ENCODE measurements at places on chromosomes 5 and 9.

- DNase-seq, result no peak
These were observed 35.1 kb downstream of the NDST1 start for GRCh38 chr5:150542933-150543445.

GRCh38 chr5:21910731-21911130, 942.4 kb downstream of the CDH12 start:
- DNase-seq, result no peak

DNA sequence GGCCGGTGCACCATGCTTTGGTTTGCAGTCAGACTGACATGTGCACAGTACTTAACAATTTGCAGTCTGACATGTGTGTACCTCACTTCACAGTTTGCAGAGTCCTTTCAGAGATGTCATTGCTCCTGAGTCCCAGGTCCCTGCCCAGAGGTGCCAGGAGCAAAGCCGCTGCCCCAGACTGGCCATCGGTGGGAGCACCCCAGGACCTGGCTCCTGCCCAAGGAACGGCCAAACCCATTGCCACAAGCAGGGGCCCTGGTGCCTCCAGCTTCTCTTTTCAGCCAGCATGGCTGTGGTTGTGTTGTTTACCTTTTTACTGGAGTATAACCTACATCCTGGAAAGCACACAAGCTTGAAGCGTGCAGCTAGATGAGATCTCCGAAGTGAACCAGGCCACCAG, 28.6 kb downstream of the RASGEF1C start:
- no peak for DNase-seq

GRCh38 chr5:66306105-66306843, 162.2 kb downstream of the SREK1 start:
- DNase-seq, result peak; percentile 38

DNA sequence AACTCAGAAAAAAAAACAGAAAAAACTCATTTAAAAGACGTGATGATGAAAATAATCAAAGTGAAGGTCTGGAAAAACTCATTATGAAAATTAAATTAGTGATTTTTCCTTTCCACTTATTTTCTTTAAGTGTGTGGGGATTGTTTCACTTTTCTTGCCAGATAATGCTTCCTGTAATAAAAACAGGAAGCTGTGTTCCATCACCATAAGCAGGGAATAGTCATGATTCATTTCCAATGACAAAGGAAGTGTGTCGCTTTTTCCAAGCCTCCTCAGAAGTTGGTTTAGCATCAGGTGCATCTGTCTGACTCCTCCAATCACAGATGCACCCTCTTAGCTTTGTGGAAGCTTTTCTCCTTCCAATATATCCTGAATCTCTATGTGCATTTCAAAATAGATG, 2068.7 kb downstream of the MAT2B start:
- no peak for DNase-seq

GRCh38 chr5:133734916-133735315, 122.6 kb upstream of the FSTL4 start:
- DNase-seq, result no peak

DNA sequence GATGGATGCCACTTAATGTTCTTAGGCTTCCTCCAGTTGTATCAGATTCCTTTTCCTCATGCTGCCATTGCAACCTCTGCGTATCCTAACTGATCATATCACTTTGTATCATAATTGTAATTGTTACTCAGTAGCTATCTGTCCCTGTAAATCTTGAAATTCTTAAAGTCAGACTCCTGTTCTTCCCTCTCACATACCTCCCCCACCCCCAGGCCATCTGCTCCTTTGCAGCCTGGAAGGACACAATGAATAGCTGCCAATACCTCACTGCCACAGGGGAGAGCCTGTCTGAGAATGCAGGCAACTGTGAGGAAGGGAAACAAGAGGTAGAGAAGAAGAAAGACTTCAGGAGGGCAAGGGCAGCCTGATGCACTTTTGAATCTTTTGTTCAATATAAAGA, 228.5 kb downstream of the ENC1 start:
- no peak for DNase-seq

DNA sequence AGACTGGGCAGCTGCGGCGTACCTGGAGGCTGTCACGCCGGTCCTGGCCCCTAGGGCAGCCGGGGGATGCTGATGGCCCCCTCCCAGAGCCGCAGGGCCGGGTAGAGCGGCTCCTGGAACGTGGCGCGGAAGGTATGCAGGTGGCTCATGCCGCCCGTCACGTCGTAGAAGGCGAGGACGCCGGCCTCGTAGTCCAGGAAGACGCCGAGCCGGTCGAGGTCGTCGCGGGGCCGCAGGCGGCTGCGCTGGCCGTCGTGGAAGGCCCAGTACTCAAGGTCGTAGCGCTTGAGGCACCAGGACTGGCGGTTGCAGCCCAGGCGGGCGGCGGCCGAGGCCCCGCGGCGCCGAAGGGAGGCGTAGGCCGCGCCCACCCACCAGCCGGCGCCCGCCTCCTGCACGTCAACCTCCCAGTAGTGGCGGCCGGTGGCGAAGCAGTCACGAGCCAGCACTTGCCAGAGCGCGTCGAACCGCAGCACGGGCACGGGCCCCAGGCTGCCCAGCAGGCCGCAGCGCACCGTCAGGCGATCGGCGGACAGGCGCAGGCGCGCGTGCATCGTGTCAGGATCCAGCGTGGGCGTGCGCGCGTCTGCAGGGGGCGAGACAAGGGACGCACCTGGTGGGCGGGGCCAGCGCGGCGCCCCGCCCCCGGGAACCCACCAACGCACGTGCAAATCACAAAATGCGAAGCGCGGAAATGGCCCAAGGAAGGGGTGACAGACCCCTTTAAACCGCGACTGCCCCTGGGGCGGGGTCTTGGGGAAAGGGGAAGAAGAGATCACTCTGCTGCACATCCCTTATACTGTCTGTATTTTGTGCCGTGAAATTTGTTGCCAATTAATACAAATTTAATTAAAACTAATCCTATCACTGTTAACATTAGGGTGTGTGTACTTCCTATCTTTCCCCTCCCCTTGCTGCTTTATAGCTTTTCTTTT, 31.2 kb downstream of the NANS start:
- DNase-seq, result no peak

DNA sequence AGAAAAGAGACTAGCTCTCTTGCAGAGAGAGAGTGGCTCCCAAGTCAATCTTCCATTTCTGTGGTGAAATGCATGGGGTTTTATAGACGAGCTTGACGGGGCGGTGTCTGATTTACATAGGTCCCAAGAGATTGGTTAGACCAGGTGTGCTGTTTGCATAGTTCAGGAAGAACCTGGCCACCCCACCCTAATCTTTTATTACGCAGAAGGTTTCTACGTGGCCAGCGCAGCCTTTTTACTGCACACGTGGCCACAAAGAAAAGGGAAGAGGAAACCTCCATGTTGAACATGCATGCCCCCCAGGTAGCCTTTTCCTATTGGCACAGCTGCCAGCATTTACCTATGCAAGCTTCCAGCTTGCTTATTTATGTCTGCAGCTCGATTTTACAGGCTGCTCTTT, 92.1 kb downstream of the CAVIN4 start:
- no peak for DNase-seq

DNA sequence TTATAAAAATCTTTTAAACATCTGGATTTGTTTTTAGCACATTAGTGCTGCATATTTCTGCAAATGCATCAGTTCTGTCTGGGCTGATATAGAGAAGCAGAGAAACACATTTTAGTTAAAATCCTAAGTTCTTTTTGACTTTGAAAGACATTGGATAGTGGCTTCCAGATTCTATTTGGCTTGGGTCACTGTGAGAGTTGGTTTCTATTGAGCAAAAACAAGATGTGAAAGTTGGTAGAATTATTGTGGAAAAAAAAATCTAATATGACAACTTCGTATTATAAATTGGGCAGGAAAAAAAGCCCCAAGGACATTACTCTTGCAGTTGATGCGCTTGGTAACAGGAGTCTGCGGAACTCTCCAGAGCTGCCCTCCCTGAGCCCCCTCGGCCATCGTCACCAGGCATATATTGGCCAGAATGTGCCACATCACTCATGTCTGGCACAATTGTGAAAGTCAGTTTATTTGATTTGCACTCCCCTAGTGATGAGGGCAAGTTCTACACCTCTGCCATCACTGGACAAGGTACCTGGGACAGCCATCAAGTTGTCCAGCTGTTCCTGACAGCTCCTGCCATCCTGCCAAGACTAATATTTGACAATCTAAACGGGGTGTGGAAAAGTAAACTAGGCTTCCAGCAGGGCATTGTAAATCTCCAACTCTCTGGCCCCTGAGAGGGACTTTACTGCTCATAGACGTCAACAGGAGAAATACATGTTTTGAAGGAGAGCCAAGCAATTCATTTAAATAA, 334.5 kb downstream of the TENT4A start:
- DNase-seq, result no peak

- no peak for DNase-seq
These were observed 107.1 kb downstream of the PHF2 start for GRCh38 chr9:93683331-93684134.

DNA sequence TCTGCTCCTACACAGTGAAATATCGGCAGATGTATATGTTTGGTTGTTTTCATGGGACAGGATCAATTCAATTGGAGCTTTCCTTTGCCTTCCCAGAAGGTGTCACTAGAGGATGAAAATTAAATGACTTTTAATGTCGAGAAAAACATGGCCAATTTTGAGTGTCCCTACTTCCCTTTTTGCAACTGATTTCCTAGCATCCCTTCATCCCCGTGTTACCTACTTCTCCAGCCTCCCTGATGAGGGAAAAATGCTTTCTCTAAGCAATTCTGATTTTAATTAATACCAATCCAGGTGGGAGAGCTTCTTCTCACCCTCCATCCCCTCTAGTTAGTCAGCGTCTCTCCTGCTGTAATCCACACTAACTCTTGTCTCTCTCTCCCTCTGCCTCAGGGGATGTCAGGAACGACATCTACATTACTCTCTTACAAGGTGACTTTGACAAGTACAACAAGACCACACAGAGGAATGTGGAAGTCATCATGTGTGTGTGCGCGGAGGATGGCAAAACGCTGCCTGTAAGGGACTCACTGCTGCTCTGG, 64.9 kb downstream of the DOCK2 start:
- DNase-seq, result no peak

DNA sequence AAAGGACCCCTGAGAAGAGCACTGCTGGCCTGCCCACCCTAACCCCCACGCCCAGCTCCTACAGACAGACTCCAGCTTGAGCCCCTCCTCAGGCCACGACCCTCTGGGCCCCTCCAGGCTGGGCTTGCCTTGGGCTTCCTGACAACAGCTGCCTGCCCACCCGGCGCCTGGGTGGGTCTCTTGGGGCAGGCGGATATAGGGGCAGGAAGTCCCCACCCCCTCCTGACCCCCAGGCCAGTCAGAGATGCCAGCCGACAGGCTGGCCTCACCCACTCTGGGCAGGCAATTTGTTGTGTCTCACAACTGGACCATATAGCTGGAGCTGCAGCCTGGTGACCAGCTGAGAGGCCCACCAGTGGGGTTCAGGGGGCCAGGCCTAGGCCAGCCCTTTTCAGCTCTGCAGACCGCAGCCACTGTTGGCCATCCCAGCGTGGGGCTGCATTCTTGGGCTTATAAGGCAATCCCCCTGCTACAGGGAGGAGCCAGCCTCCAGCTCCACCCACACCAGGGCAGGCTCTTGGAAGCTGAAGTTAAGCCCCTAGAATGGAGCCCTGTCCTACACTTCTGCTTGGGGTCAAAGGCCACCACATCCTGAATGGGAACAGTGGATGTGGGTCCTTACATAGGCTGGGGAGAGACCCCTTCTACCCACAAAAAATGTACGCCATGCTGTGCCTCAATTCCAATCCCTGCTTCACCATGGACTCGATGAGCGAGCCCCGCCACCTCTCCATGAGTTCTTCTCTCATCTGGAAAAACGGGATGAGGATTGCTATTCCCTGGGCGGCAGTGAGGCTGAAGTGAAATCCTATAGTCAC, 2.0 kb downstream of the PDLIM7 start:
- DNase-seq, result peak; percentile 85

GRCh38 chr5:39755452-39755851, 330.7 kb upstream of the DAB2 start:
- DNase-seq, result no peak

GRCh38 chr5:178640331-178641045, 13.6 kb upstream of the CLK4 start:
- DNase-seq, result no peak

- no peak for DNase-seq
These were observed 334.0 kb downstream of the PSAT1 start for GRCh38 chr9:78630966-78631365.

- no peak for DNase-seq
These were observed 68.7 kb downstream of the SEMA4D start for GRCh38 chr9:89428901-89429890.

DNA sequence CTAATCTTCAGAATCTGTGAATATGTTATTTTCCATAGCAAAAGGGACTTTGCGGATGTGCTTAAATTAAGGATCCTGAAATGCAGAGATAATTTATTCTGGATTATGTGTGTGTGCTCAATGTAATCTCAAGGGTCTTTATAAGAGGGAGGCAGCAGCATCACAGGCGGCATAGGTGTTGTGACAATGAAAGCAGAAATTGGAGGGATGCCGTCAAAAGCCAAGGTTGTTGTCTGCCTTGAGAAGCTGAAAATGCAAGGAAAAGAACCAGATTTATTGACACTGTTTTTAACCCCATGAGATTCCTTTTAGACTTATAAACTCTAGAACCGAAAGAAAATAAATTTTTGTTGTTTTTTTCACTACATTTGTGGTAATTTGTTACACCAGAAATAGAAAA, 948.5 kb downstream of the TLE4 start:
- DNase-seq, result no peak

- DNase-seq, result no peak
These were observed 35.4 kb downstream of the ELAVL2 start for GRCh38 chr9:23790351-23791260.

GRCh38 chr9:89435071-89435823, 62.7 kb downstream of the SEMA4D start:
- DNase-seq, result no peak

GRCh38 chr5:133193794-133194193, 142.0 kb downstream of the HSPA4 start:
- no peak for DNase-seq

DNA sequence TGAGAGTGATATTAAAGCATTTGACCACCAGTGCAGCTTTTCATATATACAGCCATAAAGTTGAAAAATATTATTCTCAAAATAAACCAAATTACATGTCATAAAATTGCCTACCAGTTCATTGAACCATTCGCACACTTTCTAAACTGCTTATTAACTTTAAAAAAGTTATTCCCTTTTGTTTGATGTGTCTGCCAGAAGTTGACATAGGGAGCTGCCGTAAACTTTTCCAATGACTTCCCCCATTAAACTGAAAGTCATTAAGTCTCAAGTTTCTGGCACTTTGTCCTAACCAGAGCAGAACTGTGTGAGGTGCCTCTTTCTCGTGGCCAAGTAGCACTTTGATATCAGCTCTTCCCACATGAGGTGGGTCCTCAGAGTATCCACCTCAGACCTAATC, 582.0 kb upstream of the DMAC1 start:
- DNase-seq, result no peak

Data from AG04450 (cell line).